ENCODE measurements at places on chromosomes 4 and X.

DNA sequence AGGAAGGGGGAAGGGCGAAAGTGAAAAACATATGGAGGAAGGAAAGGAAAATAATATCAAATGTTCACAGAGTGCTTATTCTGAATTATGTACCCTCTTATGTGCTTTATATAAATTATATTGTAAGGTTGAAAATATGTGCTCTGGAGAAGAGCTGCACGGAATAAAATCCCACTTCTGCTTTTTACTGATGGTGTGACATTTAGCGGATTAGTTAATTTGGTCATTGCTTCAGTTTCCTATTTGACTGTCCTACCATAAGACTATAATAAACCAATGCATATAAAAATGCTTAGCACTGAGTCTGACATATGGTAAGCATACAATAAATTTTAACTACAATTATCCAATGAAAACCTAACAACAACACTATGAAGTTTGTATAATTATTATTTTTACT lies 86.2 kb downstream of the NPFFR2 start:
- no peak for DNase-seq

GRCh38 chrX:129655547-129656249 lies 942 bp upstream of the APLN start:
- peak; percentile 37 for DNase-seq

- no peak for DNase-seq
Observed at GRCh38 chrX:41350976-41351569, 17.1 kb downstream of the DDX3X start.

- no peak for DNase-seq
Observed at GRCh38 chr4:143404555-143404954, 67.9 kb downstream of the GAB1 start.

DNA sequence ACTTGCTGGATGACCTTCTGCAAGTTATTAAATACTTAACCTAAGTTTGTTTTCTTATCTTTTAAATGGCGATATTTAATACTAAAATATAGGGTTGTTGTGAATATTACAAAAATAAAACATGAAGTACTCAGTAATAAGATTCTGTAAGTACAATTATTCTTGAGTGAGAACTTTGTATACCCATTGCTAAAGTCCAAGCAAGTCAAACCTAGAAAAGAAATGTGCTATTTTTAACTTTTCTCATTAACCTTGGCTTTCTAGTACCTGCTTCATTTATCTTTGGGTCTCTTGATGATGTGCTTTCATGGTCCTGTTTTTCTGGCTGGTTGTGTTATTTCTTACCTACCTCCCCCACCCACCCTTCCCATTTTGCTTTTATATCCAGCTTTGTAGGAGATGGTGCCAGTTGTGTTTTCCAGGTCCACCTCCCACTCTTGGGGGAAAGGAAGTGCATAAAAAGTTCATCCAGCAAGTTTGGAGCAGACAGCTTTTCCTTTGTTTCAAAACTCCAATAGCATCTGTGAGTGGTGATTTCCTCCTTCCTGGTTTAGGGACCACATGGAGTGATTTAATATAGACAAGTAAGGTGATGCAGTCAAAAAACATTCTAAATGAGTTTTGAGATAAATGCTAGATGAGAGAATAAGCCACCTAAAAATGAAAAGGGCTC lies 7.5 kb upstream of the CXCL8 start:
- DNase-seq = no peak

DNA sequence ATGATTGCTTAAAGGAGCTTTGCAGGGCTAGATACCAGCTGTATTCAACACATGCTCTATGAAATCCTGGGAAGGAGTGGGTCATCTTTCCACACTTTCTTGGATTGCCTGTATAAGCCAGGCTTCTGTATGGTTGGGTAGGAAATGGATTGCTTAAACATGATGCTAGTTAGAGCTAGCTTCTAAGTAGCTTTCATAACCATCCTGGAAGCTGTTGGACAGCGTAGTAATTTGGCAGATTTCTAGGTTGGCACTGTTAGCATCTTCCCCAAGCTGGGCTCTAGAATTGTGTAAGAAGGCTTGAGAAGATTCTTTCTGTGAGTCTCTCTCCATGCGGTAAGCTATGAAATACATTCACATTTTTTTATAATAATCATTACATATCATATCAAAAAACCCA lies 127.3 kb downstream of the LINC00632 start:
- DNase-seq = no peak

Measured in Jurkat, Clone E6-1 (cell line).